Left ventricle myocardium superior (tissue), 1 donor: ENCODE measurements at places on chromosomes 16 and 17.

DNA sequence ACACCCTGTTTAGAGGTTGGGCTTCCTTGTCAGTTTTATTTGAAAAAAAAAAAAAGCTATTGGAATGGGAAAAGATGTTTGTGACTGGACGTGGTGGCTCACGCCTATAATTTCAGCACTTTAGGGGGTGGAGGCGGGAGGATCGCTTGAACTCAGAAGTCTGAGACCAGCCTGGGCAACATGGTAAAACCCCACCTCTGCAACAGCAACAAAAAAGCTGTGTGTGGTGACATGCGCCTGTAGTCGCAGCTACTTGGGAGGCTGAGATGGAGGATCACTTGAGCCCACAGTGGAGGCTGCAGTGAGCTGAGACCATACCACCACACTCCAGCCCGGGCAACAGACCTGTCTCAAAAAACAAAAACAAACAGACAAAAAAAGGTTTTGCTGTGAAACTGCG is 66.1 kb upstream of the SIAH1 start:
- no peak for DNase-seq

DNA sequence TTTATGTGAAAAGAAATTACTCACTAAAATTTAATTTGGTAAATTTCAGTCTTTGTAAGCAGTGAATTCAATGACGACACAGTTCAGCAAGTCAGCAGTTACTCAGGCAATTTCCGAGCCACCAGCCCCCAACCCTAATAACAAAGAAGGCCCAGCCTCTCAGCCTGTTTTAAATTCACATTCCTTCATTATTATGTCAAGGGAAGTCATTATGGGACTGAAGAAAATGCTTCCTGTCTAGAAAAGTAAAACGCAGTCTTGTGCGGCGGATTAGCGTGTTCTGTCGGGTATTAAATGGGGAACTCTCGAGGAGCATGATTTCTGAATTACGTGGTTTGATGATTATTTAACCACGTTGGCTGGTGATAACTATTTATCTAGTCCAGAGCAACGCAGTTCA is 177.6 kb downstream of the AIPL1 start:
- DNase-seq, result no peak

- DNase-seq, result no peak
These were observed 19.6 kb upstream of the PDK2 start for GRCh38 chr17:50075446-50076032.

DNA sequence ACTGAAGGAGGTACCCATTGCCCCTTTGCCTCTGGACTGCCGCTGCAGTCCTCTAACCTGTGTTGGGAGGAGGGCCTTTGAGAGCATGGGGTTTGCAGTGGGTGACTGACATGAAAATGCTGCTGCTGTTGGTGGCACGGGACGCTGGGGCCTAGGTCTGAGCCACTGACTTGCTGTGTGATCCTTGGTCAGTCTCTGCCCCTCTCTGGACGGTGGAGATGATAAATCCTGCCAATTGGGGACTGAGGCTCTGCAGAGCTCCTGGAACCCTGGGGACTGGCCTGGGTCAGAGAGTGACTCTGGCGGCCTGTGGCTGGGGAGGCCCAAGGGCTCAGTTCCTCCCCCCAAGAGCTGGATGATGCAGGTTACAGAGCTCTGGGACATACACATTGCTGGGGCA is 6.1 kb upstream of the PYDC1 start:
- no peak for DNase-seq

GRCh38 chr17:75695830-75696271 is 25.4 kb upstream of the ITGB4 start:
- DNase-seq, result peak; percentile 79

DNA sequence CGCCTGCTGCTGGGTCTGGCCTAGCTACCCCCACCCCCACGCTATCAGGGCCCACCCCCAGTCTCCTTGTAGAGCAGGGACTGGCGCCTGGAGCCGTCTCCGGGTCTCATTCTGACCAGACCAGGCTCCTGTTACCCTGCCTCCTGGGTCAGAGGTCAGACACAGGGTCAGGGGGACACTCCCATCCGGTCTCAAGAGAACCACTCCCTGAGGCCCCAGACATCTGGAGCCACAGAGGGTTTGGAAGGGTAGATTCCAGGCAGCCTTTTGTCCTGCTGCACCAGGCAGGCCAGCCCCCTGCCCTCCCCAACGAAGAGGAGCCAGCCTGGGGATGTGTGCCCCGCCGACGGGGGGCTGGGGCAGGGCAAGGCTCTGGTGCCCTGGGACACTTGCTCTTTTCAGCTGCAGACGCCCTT is 944 bp upstream of the WFIKKN1 start:
- peak; percentile 35 for DNase-seq

- DNase-seq, result peak; percentile 69
These were observed 6.8 kb downstream of the MPG start for GRCh38 chr16:84718-85406.

DNA sequence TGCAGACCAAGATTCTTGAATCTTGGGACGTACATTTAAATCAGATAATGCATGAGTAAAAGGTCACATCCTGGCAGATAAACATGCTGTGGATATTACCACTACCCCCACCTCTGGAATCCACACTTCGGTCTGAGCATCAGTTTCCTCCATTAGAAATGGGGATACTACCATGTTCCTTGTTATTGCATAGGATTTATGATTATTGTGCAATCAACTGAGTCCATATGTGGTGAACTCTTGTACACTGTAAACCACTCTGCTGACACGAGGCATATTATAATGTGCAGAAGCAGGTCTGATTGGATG is 108.7 kb downstream of the VAT1L start:
- no peak for DNase-seq

- DNase-seq, result peak; percentile 90
These were observed 3.5 kb upstream of the RPL13 start for GRCh38 chr16:89556750-89557689.

- peak; percentile 61 for DNase-seq
These were observed 41.8 kb downstream of the IL4R start for GRCh38 chr16:27355610-27356009.

DNA sequence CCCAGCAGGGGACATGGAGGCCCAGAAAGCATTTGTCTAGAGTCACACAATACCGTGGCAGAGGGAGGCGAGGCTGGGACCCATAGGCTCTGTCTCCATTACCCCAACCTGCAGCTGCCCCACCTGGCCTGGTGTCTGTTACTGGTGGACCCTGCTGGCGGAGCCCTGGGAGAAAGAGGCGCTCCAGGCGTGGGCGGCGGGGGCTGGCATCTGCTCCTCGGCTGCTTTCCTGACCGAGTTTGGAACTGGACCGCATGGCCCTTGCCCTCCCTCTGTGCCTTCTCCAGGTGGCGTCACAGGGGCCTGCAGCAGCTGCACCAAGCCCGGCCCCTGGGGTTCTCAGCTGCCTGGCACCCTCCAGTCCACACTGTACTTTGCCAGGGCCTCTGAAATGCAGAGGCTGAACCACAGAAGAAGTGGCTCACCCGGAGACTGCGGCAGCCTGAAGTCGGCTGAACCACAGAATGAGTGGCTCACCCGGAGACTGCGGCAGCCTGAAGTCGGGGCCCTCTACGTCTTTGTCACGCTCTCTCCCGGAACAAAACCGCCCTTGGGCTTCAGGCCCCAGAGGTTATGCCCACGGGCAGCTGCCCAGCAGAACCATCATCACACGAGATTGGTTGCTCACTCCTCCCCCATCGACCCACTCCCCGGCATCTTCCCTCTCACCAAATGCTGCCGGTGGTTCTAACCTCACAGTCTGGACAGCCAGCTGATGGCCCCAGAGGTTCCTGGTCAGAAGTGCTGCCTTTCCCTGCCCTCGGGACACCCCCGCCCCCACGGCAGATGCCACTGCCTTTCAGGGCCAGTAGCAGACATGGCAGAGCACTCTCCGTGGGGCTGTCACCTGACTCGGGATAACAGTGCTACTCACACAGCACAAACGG is 20.2 kb downstream of the CBFA2T3 start:
- peak; percentile 24 for DNase-seq

DNA sequence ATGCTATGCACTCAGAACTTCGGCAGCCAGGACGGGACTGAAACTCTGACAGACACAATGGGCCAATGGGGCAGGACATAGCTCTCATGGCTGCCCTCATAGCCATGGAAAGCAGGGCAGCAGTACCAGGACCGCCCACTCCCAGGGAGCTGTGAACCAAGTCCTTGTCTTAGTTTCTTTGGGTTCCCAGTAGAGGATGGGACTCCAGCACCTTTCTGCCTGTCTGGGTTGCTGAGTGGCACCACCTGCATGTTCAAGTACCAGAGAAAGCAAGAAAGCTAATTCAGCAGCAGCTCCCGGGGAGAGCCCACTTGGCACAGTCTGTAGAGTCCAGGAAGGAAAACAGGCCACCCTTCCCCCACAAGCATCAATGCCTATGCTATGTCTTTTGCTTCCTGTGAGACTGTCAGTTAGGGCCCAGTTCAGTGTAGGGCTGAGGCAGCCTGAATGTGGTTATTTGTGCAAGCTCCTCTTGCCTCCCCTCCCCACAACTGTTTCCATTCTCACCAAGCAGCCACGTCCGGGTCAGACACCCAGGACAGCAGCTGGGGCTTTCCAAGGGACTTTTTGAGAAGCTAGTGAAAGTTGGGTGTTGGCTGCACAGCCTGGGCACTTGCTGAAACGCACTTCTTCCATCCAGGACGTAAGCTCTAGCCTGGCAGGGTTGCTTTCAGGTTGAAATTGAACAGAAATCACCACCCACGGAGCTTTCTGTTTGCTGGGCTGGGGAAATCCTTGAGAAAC is 7.8 kb downstream of the SUPT4H1 start:
- DNase-seq, result no peak

DNA sequence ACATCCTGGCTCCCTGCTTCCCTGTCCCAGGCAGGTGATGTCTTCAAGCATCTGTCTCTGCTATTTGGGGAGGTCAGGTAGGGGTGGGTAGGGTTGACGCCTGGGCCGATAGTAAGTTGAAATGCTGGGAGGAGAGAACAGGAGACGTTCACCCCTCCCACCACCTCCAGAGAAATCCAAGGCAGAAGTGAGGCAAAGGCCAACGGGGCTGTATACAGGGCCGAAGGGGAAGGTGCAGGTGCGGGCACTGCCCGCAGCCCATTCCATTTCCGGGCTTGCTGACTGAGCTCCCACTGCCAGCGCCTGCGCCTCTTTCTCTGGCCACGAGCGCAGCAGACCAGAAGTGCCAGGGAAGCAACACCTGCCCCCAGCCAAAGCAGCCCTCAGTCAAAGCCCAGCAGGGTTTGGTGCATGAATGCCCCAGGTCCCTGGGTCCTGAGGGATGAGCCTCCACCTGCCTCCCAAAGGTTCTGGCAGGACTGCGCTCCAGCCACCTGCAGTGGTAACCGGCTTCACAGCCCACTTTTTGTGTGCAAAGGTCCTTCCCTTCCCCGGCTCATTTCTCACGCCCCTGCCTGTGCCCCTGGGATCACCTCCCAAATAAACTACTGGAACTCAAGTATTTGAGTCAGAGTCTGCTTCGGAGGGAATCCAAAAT is 127.6 kb upstream of the TNRC6C start:
- peak; percentile 22 for DNase-seq

DNA sequence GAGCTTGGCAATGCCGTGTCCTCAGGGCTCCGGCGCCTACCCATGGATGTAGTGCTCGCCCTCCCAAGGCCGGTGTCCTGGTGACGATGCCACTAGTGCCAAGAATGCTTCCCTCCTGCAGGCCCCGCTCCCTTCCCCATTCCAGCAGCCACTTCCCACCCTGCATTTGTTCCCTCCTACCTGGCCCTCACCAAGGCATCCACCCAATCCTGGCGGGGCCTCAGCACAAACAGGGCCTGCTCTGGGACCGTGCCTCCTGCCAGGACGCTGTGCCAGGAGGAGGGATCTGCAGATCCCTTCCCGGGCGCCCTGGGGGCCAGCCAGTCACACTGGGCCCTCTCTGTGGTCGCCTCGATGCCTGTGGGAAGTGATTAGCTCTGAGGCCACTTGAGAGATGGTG is 25.1 kb downstream of the ABR start:
- DNase-seq, result peak; percentile 74

DNA sequence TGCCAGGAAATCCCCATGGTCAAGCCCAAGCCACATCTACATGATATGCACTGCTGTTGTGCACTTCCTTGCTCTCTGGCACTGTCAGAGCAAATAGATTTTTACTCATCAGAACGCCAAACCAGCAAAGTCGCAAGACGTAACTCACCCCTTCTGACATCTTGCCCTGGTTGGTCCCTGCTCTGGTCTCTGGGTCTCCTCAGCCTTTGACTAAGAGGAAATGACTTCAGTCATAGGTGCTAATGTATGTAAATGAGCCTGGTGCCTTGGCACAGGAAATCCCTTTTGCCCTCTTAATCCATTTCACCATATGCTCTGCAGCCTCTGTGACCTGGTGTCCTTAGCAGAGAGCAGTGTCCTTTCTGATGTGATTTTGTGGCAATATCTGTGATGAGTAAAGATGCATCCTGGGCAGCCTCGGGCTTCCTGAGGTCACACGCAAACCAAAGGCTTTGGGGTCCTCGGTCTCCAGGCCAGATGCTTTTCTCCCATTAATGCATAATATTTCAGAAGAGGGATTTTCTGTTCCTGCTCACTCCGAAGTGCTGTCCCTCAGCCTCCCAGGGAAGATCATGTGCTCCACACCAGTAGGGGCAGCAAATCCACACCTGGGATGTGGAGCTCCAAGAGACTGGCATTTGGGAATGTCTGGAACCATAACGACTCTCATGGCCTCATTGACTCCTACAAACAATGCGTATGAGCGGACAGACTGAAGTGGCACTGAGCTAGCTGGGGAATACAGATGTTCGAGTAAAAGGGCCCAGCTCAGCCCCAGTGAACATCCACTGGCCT is 66.9 kb downstream of the GP2 start:
- no peak for DNase-seq

DNA sequence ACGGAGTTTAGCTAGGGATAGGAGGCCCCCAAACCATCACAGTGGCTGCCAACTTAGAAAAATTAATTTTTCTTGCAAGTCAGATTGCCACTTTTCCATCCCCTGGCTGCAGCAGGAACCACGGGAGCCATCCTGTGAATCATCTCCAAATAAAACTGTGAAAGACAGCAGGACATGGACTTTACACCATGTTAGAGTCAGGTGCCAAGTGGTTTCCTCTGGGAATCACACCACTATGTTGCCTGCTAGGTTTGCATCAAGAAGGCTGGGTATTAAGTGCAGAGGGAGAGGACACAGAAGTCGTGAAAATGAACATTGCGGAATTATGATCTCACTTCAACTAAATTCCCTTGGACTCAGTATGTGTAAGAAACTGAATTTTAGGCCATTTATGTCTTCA is 471.3 kb upstream of the GOT2 start:
- no peak for DNase-seq

GRCh38 chr17:6346156-6346786 is 88.7 kb downstream of the AIPL1 start:
- DNase-seq, result no peak
